ENCODE measurements at places on chromosomes 6 and 20.

- DNase-seq: no peak
Observed at GRCh38 chr20:9287826-9288225, 218.9 kb downstream of the PLCB4 start.

DNA sequence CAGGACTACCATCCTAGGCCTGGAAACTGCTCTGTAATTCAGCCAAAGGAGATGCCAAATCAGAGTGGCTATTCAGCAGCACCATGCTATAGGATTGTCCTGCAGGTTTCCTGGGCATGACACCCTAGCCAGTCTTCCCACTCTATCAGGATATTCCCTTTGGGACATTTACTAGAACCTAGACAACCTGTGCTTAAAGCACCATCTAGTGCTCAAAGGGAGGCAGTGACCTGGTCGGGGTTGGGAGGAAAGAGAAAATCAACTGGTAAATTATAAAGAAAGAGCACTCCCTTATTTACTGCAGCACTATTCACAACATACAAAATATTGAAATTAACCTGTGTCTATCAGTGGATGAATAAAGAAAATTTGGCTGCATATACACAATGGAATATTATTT lies 67.2 kb upstream of the SMLR1 start:
- no peak for DNase-seq

GRCh38 chr6:26304213-26304796 lies 60.7 kb upstream of the BTN3A2 start:
- no peak for DNase-seq

DNA sequence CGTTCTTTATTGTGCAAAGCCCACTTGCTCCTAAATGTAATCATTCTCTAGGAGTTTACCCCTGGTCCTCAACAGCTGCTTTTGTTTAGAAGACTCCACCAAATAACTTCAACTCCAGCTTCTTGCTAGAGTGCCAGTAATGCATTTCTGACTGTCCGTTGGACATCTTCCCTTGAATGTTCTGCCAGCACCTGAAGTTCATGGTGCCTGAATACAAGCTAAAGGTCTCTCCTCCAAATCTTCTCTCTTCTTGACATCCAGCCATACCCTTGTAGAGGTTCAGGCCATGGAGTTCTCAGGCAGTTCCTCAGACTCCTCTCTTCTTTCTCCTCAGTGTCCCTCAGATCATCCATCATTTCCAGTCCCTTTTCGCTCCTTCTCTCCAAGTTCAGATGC lies 21.7 kb downstream of the PHACTR2 start:
- DNase-seq: no peak
